Activated B cell treated with CpG ODN at 0.5 μM for 24 hours (primary cell): ENCODE measurements at places on chromosomes 1 and 21.

GRCh38 chr1:13469343-13469742 is 44.5 kb downstream of the LRRC38 start:
- no peak overlapping the region for H3K4me3 ChIP-seq
- H3K27me3 ChIP-seq, result peaks cover 8% of the 10 kb centered on the region
- no peaks in the 10 kb centered on the region for H3K36me3 ChIP-seq
- H3K4me1 ChIP-seq, result no peaks in the 10 kb centered on the region
- no peak for DNase-seq

- no peaks in the 10 kb centered on the region for H3K36me3 ChIP-seq
- H3K4me1 ChIP-seq, result no peaks in the 10 kb centered on the region
- DNase-seq, result no peak
- H3K4me3 ChIP-seq, result no peak overlapping the region
- no peak overlapping the region for H3K27ac ChIP-seq
- peaks cover 12% of the 10 kb centered on the region for H3K27me3 ChIP-seq
Observed at GRCh38 chr21:46027851-46028493, 46.4 kb downstream of the COL6A1 start.

DNA sequence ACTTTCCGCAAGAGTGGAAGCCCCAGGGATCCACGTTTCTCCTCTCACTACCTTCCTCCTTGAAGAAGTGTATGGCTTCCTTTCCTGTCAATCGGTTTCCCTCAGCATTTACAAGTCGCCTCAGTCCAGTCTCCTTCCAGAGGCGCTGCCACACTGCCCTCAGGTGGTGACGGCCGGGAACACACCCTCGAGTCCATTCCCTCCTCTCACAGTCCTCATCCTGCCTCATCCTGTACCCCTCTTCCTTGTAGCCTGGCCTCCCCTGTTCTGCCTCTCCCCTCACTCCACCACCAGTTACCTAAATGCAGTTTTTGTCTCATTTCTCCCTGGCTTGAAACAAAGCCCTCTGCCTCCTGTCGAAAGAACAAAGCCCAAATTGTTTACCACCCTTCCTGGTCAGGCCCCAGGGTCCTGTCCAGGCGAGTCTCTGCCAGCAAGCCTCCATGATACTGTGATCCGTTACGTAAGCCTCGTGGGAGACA is 23.2 kb upstream of the LSM10 start:
- DNase-seq, result peak; percentile 85
- no peaks in the 10 kb centered on the region for H3K36me3 ChIP-seq
- peak overlapping the region; percentile 56 for H3K27ac ChIP-seq
- peak overlapping the region; percentile 20 for H3K4me3 ChIP-seq
- peaks cover 7% of the 10 kb centered on the region for H3K4me1 ChIP-seq

DNA sequence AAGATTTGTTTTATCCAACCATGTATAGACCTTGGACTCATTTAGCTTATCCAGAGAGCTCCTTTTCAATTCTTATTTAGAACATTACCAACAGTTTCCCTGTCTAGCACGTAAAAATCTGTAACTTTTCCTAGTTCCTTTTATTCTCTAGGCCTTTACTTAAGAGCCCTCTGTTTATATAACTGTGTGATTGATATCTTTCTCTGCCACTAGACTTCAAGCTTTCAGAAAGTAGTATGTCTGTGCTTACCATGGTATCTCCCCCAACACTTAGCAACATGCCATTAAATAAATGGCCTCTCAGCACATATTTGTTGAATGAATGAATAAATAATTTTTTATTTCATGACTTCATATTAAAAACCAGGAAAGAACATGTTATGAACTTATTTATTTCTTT is 209.4 kb downstream of the PTPRC start:
- no peak for DNase-seq
- no peaks in the 10 kb centered on the region for H3K36me3 ChIP-seq
- no peak overlapping the region for H3K27ac ChIP-seq
- H3K27me3 ChIP-seq, result no peaks in the 10 kb centered on the region
- no peaks in the 10 kb centered on the region for H3K4me1 ChIP-seq
- no peak overlapping the region for H3K4me3 ChIP-seq

- no peak overlapping the region for H3K27ac ChIP-seq
- no peak for DNase-seq
- H3K27me3 ChIP-seq, result no peaks in the 10 kb centered on the region
- H3K36me3 ChIP-seq, result peaks cover 19% of the 10 kb centered on the region
- H3K4me1 ChIP-seq, result peaks cover 25% of the 10 kb centered on the region
Observed at GRCh38 chr1:16245476-16246196, 8.7 kb upstream of the CPLANE2 start.

GRCh38 chr1:159918352-159919200 is 6.7 kb downstream of the TAGLN2 start:
- H3K27me3 ChIP-seq, result no peaks in the 10 kb centered on the region
- DNase-seq, result no peak
- peak overlapping the region; percentile 53 for H3K27ac ChIP-seq
- H3K36me3 ChIP-seq, result peaks cover 68% of the 10 kb centered on the region

GRCh38 chr1:185803241-185803640 is 69.0 kb downstream of the HMCN1 start:
- H3K27ac ChIP-seq, result no peak overlapping the region
- DNase-seq, result no peak
- peaks cover 5% of the 10 kb centered on the region for H3K27me3 ChIP-seq
- H3K36me3 ChIP-seq, result no peaks in the 10 kb centered on the region
- no peak overlapping the region for H3K4me3 ChIP-seq

DNA sequence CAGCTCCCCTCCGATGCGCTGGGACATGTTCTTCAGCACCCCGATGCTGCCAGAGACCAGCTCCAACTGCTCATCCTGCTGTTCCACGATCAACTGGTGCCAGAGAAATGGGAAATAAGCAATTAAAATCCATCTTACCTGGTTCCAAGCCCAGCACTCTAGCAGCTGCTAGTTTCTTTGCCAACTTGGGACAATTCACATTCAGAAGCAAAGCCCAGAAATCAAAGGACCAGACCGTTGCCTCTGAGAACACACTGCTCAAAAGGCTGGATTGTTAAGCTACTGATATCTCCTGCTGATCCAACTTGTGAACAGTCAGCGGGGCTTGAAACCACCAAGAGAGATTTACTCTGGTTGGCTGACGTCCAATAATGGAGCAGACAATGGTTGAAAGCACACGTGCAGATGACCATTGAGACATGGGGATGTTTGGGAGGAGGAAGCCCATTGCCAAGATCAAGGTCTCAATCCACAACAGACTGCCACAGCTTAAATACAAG is 34.4 kb downstream of the STX6 start:
- H3K27ac ChIP-seq, result no peak overlapping the region
- no peaks in the 10 kb centered on the region for H3K27me3 ChIP-seq
- peaks cover 91% of the 10 kb centered on the region for H3K36me3 ChIP-seq
- DNase-seq, result no peak
- H3K4me3 ChIP-seq, result no peak overlapping the region
